CD4-positive, alpha-beta T cell treated with Interleukin-4 for 1 hour (primary cell): ENCODE measurements at places on chromosomes 11 and 22.

- DNase-seq = no peak
These were observed 308.8 kb downstream of the LUZP2 start for GRCh38 chr11:24805671-24806070.

- DNase-seq = no peak
These were observed 47.4 kb upstream of the SEPTIN5 start for GRCh38 chr22:19666673-19667593.

DNA sequence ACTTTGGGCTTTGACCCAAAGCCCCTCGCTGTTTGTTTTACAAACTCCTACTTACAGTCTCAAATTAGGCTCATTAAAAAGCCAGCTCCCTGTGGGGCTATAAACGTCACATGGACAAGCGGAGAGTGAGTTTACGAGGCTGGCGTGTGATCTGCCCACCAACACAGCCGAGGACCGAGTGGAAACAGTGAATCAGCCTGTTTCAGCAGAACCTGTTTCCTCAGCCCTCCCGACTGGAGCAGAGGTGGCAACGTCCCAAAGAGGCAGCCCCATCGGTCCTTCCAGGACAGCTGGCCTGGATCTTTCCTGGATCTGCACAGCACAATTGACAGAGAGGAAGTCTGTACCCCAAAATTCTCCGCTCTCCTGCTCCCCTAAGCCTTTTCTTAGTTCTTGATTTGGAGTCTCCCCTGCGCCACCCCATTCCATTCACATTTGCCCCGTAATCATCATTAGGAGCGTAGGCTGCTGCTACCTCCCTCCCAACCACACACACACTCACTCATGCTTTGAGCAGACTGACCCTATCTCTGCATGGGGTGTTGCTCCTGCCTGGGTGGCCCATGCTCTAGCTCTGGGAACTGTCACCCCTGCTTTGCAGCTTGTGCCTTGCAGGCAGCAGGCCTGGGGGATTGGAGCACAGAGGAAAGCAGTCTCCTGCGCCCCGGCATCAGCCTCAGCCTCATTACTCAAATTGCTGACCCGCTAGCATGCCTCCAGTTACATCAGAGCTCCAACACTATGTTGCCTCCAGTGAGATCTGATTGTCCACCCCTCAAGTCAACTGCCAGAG is 117.8 kb downstream of the NAT10 start:
- DNase-seq = no peak

DNA sequence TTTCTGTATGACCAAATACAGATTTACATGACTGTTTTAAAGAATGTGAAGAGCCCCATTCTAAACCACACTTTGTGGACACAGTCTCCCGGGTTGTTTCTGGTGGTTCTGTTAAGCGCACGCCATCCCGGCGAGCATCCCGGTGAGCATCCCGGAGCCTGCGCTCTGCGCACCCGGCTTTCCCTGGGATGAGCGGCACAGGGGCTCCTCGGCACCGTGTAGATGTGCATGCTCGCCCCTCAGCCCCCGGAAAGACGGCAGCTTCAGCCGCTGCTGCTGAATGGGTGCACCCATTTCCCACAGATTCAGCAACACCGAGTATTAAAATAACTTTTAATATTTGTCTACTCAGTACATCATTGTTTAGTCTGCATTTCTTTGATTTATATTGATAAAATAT is 36.0 kb downstream of the GLB1L2 start:
- DNase-seq = no peak

- DNase-seq = no peak
These were observed 69.1 kb downstream of the CTTN start for GRCh38 chr11:70467201-70468085.

GRCh38 chr11:130347261-130347660 is 32.5 kb upstream of the ZBTB44 start:
- DNase-seq = no peak

GRCh38 chr22:27175974-27176373 is 518.6 kb downstream of the MIAT start:
- no peak for DNase-seq

DNA sequence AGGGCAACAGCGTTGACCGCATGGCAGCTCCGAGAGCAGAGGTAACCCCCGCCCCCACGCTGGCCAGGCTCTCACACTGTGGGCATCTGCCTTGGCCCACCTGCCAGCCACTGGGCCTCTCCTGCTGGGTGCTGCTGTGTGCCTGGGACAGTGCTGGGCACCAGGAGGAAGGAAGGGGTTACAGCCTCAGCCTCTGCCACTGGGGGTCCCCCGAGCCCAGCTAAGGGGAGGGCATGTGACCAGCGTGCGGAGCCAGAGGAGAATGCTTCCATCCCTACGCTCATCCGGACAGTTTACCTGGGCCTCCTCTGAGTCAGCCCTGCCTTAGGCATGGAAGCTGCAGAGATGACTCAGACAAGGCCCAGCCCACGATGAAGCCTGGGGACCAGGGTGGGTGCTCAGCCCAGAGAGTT is 10.9 kb downstream of the NCF4 start:
- no peak for DNase-seq

DNA sequence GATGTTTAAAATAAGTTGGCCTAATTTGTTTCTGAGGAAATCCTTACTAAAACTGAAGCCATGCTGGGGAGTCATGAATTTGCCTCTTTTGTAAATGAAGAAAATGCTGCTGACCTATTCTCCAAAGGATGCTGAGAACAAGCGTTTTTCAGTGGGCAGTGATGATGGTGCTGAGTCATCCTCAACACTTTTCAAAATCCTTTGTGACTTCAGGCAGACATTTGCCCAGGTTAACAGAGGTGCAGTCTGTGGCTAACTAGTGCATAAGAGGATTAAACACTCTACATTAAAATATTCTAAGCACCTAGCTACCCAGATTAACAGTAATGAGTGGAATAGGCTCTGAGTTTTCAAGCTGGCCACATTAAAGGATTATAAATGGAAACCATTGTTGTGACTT is 509.0 kb downstream of the DLG2 start:
- DNase-seq = no peak

GRCh38 chr22:50583294-50583861 is 729 bp upstream of the CHKB start:
- DNase-seq = no peak

GRCh38 chr11:112822478-112823274 is 138.5 kb upstream of the NCAM1 start:
- no peak for DNase-seq

GRCh38 chr11:11446967-11447366 is 93.9 kb upstream of the CSNK2A3 start:
- DNase-seq = no peak

- no peak for DNase-seq
These were observed 52.7 kb downstream of the USP47 start for GRCh38 chr11:11894486-11894885.

DNA sequence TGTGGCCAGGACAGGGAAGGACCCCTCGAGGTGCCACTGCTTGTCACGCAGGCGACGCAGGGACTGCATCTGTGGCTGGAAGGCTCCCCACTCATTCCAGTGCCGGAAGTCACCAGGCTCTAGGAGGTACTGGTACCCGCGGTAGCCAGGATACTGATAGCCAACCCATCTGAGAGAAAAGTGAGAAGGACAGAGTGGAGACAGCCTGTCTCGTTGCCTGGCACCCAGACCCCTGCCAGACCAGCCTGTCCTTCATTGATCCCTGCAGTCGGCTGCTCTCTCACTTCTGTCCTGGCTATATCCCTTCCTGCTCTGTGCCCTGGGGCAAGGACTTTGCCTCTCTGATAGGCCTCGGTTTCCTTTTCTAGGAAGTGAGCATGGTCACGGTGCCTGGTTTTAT is 9.6 kb upstream of the TPST2 start:
- no peak for DNase-seq

DNA sequence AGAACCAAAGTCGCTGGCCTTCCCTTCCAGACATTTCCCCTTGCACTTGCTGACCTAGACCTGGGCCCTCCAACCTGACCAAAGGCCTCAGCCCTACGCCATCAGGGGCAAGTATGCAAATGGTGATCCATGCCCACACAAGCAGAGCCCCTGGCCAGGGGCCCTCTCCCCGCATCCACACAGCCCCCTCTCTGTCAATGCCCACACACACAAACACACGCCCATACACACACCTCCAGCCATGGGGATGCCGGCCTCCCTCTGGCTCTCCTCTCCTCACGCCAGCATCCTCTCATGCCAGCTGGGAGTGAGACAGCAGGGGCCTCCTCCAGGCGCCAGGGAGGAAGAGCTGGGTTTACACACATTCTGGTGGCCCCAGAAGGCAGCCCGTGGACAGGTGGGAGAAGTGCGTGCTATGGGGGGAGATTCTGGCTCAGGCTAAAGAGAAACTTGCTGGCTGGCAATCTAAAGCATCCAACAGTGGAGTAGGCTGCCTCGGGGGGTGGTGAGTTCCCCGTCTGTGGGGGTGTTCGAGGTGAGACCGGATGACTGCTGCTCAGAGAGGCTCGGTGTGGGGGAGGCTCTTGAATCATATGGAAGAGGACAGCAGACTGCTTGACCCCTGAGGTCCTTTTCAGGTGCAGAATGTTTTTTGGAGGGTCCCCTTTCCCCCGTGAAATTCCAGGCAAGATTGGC is 4.8 kb downstream of the NRXN2 start:
- DNase-seq = no peak

DNA sequence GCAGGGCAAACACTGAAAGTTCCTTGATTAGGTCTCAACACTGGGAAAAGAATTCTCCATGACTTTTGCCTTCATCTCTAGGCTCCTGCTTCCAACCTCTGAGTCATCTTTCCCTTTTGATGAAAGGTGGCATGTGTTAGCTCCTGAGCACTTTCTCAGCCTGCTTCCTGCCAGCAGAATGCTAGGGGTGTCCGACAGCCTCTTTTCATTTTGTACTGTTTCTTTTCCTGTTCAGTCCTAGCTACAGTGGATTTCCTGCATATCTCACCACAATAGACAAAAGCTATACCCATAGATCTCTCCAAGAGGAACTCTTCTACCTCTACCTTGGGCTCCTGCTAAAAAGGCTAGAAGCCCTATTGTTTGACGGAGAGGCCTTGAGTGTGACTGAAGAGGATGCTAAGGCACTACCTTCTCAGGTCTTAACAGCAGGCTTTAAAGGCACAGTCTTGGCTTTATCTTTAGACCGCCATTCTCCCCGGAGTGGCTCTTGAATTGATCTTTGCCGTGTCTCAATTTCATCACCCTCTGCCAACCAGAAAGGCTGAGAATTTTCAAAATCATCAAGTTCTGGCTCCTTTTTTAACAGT is 145.5 kb downstream of the RBFOX2 start:
- DNase-seq = no peak

DNA sequence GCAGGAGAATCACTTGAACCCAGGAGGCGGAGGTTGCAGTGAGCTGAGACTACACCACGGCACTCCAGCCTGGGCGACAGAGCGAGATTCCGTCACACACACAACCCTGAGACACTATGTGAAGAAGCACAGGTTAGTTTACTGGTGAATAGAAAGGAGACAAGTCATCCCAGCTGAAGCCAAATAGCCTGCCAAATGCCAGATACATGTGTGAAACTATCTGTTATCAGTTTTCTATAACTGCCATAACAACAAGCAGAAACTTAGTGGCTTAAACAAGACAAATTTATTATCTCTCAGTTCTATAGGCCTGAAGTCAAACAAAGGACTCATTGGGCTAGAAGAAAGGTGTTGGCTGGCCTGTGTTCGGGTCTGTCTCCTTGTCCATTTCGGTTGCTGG is 88.0 kb upstream of the CHRM4 start:
- no peak for DNase-seq

DNA sequence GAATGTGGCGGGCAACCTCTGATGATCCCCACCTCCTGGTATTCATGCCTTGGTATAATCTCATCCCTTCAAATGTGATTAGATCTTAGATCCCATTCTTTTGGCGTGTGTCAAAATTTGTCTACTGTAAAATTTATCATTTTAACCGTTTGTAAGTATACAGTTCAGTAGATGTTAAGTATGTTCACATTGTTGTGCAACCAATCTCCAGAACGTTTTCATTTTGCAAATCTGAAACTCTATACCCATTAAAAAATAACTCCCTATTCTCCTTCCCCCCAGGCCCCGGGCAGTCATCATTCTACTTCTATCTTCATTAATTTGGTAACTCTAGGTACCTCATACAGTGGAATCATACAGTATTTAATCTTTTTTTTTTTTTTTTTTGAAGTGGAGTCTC is 159.0 kb downstream of the LDLRAD3 start:
- DNase-seq = no peak

DNA sequence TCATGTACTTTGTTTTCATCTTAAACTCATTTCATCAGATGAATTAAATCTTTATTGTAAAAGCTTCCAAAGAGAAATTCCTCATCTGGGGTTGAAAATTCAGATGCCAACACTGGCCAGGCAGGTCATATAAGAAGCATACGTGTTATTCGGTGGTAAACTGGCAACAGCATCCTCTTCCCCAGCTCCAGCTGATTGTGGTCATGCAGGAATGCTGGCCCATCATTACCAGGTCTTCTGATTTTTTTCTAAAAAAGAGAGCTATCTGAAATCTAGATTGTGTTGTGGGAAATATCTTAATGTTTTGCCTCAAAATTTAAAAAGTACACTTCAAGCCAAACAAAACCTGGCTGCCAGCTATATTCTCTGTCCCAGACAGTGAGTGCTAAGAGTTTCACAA is 53.6 kb downstream of the ARFGAP2 start:
- no peak for DNase-seq

DNA sequence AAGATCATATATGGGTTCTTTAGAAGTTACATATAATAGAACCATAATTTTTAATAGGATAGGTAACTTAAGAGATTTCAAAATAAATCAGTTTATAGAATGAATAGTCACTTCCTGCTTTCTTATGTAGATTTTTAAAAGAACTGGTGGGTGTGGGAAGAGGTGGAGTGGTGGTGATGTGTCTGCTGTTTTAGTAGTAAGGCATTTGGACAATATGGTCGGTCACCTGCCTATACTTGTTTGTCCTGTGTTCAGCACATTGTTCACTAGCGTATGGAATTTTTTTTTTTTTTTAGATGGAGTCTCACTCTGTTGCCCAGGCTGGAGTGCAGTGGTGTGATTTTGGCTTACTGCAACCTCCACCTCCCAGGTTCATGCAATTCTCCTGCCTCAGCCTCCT is 39.3 kb downstream of the CCDC81 start:
- DNase-seq = no peak

- no peak for DNase-seq
These were observed 36.1 kb upstream of the ANKK1 start for GRCh38 chr11:113351480-113351879.

DNA sequence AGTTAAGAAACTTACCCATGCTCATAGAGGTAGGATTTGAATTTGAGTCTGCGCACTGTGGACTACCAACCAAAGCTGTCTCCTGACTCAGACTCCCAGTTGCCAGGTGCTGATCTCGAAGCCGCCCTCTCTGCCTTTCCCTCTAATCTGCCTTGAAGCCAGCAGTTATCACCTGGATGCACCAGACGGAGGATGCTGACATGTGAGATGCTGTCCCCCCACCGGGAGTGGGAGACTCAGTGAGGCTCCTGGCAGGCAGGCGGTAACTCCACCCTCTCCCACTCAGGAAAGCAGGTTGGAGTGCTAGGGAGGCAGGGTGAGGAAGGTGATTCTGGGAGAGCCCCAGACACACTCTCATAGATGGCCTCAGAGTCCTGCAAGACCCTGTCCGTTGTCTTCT is 40.4 kb downstream of the KIAA1671 start:
- DNase-seq = no peak

DNA sequence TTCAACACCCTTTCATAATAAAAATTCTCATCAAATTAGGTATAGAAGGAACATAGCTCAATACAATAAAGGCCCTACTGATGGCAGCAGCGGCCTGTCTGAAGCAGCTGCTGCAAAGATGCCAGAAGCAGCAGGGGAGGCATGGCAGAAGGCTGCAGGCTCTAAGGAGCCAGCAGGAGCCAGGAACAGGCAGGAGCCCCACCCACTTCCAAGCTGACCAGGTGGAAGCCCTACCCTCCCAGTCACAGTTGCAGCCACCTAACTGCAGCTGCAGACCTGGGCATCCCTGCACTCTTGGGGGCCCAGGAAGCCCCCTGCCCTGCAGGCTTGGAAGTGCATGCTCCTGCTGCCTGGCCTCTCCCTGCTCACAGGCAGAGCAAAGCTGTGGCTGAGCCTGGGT is 18.2 kb upstream of the OR6A2 start:
- no peak for DNase-seq
